ENCODE measurements at places on chromosomes 1 and 21.

DNA sequence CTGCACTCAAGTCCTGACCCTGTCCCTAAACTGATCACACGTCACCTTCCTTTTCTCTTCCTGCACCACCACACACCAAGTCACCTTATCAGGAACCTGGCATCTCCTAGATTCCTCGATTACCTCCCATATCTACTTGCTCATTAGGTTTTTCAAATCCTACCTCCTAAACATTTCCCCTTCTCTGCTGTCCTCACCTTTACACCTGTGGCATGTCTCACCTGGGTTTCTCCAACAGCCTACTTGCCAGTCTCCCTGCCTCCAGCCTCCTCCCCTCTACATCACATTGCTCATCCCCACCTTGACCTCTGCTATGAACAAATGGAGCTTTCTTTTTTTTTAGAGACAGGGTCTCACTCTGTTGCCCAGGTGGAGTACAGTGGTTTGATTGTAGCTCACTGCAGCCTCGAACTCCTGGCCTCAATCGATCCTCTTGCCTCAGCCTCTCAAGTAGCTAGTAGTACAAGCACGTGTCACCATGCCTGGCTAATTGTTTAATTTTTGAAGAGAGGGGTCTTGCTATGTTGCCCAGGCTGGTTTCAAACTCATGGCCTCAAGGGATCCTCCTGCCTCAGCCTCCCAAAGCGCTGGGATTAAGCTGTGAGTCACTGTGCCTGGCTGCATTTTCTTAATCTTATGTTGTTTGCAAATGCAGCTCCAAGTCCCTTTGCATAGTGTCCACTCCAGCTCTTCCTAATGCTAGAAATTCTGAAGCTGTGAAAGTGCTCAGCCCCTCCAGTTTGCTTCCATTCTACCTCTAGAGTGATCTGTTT, 6.3 kb downstream of the IGSF9 start:
- DNase-seq, result no peak

DNA sequence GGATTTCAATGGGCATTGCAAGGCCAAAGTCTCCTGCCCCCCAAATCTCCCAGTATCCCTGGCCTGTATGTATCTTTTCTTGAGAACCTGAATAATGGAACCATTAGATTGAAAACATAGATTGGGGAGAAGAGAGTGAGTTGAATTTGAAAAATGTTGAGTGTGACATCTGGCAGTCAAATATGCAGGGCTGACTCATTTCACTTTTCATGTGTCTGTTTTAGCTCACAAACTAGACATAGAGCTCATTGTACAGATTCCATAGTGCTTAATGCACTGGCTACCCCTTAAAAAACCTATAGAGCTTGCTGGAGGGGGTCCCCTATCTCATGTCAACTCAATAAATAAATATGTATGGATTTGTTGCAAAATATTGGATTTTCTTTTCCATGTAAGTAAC, 30.8 kb downstream of the DDR2 start:
- DNase-seq, result no peak

GRCh38 chr1:18314399-18314798, 166.3 kb upstream of the KLHDC7A start:
- DNase-seq, result no peak

- no peak for DNase-seq
These were observed 78.8 kb downstream of the C1orf21 start for GRCh38 chr1:184465489-184466146.

DNA sequence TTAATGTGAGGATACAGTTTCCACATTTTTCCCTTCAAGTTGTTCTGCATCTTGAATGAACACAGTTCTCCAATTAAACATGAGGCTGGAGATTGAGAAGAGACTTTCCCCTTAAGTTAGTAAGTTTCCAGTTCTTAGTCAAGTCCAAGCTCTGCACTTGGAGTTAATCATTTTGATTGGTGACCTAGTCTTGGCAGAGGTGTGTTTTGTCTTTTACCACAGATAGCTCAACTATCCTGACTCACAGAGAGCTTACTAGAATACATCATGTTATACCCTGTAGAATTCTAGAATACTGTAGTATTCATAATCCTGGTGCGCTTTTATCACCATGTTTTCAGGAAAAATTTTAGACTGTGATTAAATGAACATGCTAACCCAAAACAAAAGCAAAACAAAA, 129.2 kb downstream of the CYYR1 start:
- DNase-seq, result no peak

Data from activated CD4-positive, alpha-beta T cell treated with anti-CD3 and anti-CD28 coated beads, Interleukin-2, Interleukin-4, amounts not matched to agents 100 ng/mL and 50 ng/mL, durations not matched to agents 16 hours and 8 hours (primary cell).